ENCODE measurements at places on chromosomes 2 and 18. TPM values are rescaled to one million over a fixed set of nuclear protein-coding genes. Genes with fewer than 3 reads are reported as not detected.
A peak's percentile ranks its signal among the peaks of the same experiment; 100 is the strongest.

DNA sequence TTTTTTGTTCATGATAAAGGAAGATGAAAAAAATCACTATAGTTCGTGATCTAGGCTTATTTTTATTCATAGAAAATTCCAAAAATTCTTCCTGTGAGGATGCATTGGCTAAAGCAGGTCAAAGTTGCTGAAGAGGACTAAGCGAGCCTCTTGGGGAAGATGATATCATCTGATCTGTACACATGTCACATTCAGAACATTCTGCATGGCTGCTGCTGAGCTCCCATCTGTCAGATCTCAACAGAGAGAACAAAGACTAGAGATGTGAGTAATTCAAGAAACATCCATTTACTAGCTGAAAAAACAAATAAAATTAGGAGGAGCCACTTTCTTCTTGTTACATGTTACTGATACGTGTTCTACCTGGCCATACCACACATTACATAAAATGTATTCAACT is 518.6 kb upstream of the FSIP2 start:
- H3K27me3 ChIP-seq: no peaks in the 10 kb centered on the region
- no peak overlapping the region for H3K4me3 ChIP-seq
- H3K27ac ChIP-seq: no peak overlapping the region
- peak; percentile 7 for DNase-seq
- H3K4me1 ChIP-seq: peaks cover 4% of the 10 kb centered on the region

- no peak overlapping the region for H3K4me3 ChIP-seq
- peak; percentile 100 for DNase-seq
- H3K27me3 ChIP-seq: no peaks in the 10 kb centered on the region
These were observed 150.7 kb upstream of the DLX2 start for GRCh38 chr2:172253190-172254052.

- H3K27ac ChIP-seq: no peak overlapping the region
- H3K27me3 ChIP-seq: no peaks in the 10 kb centered on the region
- no peak overlapping the region for H3K4me3 ChIP-seq
- DNase-seq: peak; percentile 70
- no peaks in the 10 kb centered on the region for H3K36me3 ChIP-seq
These were observed 259.8 kb upstream of the LYPD1 start for GRCh38 chr2:132929786-132930185.

PAX8 gene
- total RNA-seq: 0.48 TPM

CTLA4 gene
- total RNA-seq: not detected

UGP2 gene
- total RNA-seq: 314 TPM

CPSF3 gene
- total RNA-seq: 40.3 TPM
